ENCODE measurements at places on chromosomes 5 and 9. TPM values are rescaled to one million over a fixed set of nuclear protein-coding genes. Genes with fewer than 3 reads are reported as not detected.

GRCh38 chr9:69719367-69719766, 40.4 kb downstream of the PTAR1 start:
- DNase-seq: no peak

DNA sequence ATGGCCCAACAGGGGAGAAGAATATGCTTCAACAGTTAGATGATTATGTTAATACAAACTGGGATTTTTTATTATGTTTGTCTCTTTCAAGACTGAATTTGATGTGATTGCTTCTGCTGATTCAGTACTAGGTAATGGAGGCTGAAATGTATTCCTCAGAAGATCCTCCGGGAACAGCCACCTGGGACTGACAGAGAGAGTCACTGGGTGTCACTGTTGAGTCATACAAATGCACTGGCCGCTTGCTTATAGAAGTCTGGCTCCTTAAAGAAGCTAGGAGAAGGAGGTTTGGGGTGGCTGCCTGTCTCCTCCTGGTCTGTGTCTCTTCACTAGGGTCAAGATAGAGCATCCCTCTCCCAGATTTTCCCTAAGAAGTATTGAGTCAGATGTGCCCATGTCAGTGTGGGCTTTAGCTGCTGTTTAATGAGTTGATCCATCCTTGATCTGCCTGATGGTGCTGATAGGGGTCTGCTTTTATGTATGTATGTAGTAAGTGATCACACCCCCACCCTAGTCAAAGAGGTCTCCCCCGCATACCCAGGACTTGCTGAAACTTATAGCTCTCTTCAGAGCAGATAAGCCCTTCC, 773.4 kb downstream of the BRINP1 start:
- no peak for DNase-seq

The SPINK7 gene
- not detected for total RNA-seq

The PCDHGB2 gene
- total RNA-seq: 1.7 TPM

The TLX3 gene
- total RNA-seq: not detected

DNA sequence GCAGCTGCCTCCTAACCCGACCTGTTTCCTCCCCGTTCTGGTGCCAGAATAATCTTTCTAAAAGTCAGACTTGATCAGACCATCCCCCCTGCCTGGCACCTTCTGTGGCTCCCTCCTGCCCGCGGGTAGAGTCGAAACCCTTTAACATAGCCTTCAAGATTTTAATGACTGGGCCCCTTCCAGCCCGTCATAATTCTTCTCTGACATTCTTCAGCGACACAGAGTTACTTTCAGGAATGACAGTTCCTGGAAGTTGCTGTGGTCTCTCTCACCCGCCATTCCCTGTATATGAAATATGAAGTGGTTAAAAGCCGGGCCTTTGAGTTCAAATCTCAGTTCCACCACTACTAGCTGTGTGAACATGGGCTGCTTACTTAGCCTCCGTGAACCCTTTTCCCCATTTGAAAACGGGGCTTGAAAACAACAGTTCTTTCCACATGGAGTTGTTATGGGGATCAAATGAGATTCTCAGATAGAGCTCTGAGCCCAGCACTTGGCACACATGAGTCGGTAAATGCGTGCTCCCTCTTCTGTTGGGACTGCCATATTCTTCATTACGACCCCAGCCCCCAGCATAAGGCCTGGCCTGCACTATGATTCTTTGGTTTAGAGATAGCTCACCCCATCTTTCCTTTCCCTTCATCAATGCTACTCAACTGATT, 737 bp downstream of the NANS start:
- DNase-seq: no peak

GRCh38 chr5:94057217-94057616, 315.8 kb upstream of the POU5F2 start:
- DNase-seq: no peak

The LRRC70 gene
- not detected for total RNA-seq

DNA sequence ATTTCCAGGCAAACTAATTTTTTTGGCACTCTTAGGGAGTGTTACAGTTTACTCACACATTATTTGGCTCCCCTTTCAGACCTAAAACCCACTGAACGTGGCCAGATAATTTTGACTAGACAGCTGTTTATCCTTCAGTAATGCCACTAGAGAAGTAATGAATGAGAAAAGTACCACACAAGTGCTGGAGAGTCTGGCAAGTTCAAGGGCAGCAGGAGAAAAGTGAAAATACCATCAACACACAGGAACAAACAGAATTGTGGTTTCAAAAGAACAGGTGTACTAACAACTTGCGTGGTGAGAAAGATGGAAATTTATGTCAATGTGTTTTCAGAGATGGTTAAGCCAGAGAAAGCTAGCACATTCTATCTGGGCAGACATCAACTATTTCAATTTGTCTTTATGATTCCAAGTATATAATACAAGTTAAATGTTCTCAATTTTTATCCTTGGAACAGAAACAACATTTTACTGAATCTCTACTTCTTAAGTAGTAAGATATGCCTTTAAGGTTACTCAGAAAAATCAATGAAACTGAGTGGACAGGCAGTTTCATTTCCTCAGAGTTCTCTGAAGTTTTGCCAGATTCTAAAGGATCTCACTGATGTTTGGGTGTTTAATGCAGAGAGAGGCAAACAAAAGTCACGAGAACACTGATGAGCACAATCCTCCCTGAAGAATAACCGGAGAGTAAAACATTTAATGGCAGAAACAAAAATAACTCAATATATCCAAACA, 91.0 kb downstream of the ARSB start:
- no peak for DNase-seq

The PLPPR1 gene
- not detected for total RNA-seq

GRCh38 chr5:103929338-103930013, 366.9 kb upstream of the NUDT12 start:
- DNase-seq: no peak

DNA sequence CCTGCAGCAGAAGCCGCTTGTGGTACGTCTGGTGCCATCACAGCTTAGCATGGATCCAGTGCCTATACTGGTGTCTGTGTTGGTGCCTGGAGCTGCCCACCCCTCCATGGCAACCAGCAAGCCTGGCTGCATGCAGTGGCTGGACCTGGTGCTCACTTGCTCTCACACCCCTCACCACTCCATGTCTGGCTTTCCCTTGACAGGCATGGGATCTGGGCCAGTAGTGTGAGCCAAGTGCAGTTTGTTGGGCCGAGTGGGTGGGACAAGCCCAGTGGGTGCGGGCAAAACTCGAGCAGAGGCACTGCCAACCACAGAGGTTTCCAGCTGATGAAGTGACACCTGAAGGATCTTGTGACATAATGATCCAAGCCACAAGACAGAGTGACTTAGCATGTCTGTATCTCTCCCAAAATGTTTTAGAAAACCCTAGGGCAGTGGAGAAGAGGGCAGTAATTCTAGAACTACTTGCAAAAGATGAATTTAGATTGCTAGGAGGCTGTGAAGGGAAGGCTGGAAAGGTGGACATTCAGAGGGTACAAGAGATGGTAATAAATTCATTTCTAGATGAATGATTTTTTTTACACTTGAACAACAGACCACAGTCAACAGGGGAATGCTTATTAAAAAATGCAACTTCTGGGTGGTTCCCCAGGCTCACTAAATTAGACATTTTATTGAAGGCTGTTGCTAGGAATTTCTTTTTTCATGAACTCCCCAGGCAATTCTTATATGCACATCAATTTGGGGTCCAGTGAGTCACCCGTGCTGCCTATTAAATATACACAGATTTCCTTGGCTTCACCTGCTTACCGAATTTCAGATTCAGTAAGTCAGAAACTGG, 660.3 kb downstream of the TLR4 start:
- no peak for DNase-seq

- no peak for DNase-seq
Observed at GRCh38 chr9:93325307-93326035, 126.0 kb upstream of the FAM120A start.

GRCh38 chr5:87048156-87048555, 219.5 kb upstream of the RASA1 start:
- DNase-seq: no peak

The DAB2 gene
- total RNA-seq: 17.3 TPM

- no peak for DNase-seq
Observed at GRCh38 chr5:107373549-107374263, 297.0 kb downstream of the EFNA5 start.

DNA sequence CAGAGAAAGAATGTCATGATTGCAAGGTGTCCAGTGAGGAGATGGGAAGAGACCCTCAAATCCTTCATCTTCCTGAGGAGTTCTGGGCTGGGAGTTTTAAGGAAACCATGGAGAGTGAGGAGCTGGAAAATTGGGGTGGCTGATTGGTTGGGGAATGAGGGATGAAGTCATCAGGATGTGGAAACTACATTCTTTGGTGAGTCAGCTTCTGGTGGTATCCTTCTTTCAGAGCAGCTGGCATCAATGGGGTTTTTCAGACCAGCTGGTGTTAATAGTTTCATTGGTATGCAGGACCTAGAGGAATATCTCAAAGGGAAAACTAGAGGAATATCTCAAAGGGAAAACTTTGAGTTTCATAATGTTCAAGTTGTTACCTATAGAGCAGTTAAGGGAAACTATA, 45.2 kb downstream of the RNF180 start:
- no peak for DNase-seq

DNA sequence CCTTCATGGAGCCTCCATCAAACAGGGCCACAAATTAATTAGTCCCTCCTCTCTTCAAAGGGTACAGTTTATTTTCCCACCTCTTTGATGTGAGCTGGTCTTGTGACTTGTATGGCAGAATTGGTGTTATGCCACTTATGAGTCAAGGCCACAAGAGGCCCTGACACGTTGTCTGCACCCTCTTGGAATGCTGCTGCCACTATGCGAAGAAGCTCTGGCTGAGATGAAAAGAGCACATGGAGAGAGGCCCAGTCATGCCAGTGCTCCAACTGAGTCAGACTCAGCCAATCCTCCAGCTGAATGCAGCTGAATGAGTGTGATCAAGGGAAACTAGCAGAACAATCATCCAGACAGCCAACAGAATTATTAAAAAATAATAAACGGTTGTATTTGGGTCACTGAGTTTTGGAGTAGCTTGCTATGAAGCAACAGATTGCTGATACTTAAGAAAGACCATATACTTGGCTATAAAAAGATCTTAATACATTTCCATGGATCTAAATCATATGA, 128.3 kb downstream of the MARCHF11 start:
- no peak for DNase-seq

The SLC6A18 gene
- not detected for total RNA-seq

GRCh38 chr5:179777456-179777855, 16.3 kb upstream of the LTC4S start:
- DNase-seq: no peak

DNA sequence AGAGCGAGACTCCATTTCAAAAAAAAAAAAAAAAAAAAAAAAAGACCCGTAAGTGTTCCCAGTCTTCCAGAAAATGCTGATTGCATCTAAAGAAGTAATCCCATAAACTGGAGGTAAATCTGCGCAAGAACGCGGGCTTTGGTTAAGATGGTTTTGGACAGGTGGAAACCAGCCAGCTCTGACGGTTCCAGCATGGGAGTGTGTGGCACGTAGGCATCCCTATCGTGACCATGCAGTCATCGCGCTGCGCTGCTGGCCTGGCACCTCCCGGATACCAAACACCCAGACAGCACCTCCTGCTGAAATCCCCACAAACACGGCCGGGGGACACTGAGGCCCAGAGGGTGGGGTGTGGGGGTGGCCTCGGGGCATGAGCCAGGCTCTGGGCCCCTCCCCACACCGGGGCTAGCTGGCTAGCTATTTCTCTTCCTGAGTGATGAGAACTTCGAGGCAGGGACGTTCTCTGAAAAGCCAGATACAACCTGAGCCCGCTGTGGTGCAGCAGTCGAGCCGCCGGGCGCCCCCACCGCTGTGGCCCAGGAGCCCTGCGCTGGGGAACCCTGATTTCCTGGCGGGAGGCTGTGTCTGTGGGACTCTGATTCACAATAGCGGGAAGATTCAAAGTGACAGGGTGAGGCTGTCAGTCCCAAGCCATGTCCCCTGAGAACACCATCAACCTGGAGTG, 32.2 kb upstream of the NOTCH1 start:
- no peak for DNase-seq

DNA sequence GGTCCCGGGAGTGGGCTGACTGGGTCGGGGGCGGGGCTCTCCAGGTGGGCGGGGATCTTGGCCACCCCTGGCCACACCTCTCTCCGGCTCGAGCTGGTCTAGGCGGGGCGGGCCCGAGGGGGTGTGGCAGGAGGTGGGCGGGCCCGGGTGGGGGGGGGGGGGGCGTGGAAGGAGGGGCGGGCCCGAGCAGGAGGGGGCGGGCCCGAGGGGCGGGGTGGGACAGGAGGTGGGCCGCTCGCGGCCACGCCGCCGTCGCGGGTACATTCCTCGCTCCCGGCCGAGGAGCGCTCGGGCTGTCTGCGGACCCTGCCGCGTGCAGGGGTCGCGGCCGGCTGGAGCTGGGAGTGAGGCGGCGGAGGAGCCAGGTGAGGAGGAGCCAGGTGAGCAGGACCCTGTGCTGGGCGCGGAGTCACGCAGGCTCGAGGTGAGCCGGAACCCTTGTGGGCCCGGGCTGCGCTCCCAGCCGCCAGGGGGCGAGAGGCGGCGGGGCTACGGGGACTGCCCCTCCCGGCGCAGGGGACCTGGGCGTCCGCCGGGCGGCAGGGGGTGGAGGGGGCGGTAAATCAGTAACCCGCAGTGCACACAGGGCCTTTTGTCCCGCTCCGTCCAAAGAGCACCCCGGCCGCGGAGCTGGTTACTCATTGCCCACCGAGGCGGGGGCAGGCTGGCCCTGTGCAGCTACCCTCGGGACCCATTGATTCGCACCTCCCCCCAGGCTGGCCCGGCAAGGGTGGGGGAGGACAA, at the start of gene FGFR4:
Gene FGFR4, plus strand, starts transcription at position 262 of the 744 bp plus-strand sequence. CDS start 2,688 bp downstream, outside the sequence.
- DNase-seq: no peak

DNA sequence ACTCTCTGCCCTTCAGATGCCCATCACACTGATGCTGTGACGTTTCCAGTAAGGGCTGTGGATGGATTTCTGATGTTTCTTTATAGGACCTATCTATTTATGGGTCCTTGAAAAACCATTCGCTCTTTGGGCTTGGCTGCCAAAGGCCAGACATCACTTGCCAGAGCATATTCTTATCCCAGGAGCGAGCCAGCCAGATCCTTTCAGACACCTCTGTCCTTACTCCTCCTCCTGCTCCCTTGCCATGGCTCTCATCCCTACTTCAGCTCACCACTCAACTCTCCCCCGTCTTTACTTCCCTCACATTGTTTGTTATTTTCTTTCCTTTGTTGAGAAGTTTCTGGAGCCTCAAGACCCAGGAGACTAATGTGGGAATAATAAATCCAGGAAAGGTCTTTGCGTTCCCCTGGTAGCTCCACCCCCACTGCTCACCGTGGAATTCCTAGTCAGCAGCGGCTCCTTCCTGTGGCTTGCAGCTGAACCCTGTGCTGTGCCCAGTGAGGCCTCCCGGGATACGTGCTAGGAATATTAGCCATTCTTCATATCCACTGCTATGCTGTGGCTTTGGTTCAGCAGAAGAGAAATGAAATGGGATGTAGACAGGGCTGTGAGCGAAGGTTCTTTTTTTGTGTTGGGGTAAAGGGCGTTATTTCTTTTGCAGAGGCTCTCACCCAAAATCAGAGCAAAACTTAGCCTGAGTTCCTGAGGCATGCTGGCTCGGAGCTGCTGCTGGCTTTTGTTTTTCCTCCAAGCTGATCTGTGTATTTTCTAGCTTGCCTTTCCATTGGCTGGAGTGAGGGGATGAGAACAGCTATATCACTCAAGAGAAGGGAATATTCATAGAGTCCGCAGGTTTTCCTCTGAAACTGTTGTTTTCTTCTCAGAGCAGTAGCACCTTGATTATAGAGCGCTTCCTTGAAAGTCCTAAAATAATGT, 171.1 kb downstream of the SAXO1 start:
- peak; percentile 44 for DNase-seq

The CARD9 gene
- total RNA-seq: 0.51 TPM

Measured in gastrocnemius medialis (tissue), 4 donors.